NCI-H748 treated with DMSO at 0.1 percent for 48 hours (cell line): ENCODE measurements at places on chromosomes 5 and 9.

DNA sequence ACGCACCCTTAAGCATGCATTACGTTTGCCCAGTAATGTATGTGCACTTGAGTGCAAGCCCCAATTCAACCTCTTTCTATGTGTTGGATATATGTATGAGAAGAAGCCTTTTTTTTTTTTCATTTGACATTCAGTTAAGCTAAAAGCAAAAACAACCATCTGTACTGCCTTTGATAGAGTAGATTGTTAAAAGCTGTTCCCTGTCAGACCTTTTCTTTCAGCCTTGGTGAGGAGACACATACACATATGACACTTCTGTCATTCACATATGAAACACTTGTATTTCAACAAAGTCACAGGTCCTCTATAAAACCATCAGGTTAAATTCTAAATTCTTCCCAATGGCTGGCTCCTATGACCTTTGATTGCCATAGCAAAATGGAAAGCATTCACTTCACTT lies 40.2 kb upstream of the STARD4 start:
- no peak for DNase-seq

DNA sequence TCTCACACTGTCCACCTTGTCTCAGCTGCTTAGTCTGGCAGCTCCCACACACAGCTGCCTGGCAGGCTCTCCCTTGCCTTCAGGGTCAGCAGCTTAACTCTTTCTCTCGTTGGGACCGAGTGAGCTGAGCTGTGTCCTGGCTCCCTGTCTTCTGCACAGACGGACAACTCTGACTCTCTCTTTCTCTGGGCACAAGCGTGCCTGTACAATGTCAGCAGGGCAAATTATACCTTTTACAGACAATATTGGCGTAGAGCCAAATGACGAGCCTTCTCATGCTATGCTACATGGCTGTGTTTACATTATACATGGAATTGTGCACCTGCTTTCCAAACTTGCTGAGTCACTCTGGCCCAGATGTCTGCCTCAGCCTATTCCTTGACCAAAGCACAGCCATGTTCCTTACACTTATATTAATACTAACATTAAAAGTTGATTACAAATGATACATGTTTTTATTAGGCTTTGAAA lies 188.6 kb downstream of the CYLC2 start:
- peak; percentile 98 for DNase-seq

DNA sequence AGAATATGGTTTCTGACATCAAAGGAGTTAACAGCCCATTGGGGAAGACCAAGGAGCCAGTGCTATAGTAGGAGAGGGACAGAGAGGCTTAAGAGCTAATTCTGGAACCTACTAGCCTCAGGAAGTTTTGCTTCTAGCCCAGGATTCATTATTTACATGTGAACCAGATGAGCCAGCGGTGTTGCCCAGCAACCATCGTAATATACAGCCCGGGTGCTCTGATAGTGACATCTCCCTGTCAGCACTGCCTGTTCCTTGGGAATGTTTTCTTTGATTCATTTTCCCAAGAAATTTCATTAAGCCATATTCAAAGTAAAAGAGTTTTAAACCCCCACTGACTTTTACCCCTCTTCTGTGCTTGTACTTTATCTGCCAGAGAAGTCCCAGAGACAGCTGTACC lies 217.4 kb upstream of the ADAMTSL1 start:
- peak; percentile 73 for DNase-seq

DNA sequence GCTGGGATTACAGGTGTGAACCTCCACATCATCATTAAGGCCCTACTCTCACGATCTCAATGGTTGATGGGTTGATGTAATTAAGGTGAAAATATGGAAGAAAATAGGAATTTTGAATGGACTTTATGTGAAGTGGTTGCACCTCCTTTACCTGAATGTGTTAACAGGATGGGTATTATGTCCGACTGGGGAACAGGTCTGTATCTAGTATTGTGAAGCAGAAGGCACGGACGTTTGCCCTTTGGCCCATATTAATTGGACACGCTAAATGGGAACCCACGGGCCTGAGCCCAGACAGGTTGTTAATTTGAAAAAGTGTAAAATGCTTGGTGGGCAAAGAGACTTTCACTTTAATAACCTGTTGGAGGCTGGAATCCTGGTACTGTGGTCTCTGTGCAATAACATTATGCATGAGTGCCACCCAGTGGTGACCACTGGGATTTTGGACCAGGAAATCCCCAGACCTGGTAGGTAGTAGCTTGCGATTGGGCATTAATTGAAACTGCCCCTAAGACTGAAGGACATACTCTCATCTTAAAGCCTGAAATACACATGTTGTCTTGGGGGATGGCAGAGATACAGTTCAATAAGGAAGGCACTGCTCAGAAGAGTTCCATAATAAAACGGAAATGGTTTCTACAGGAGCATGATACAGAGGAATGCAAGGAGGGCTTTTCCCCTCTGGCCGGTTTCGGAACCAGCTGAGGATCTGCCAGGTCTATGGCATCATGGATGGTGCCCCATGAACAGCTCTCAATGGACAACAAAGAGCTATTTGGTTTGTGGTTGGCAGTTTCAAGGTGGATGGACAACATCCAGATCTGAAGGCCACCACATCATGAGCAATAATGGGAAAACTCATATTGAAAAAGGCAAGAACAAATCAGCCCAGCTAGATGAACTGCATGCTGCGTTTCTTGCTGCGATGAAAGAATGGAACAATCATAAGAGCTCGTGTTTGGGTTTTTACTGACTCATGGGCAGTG lies 26.2 kb upstream of the BICD2 start:
- DNase-seq: peak; percentile 44

GRCh38 chr5:145797336-145797735 lies 37.8 kb downstream of the PRELID2 start:
- DNase-seq: no peak

DNA sequence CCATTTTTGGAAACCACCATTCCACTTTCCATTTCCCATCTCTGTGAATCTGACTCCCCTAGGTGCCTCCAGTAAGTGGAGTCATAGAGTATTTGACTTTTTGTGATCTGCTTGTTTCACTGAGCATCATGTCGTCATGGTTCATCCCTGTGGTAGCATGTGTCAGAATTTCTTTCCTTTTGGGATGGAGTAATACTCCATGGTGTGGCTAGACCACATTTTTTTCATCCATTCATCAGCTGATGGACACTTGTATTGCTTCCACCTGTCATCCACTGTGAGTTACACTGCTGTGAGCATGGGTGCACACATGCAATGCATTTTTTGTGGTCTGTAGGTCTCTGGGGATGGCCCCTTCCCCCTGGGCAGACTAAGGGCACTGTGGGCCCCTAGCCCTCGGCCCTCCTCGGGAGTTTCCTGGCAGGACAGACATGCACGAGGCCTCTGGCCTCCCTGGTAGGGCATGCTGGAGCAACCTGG lies 115.9 kb downstream of the GADD45G start:
- DNase-seq: no peak

DNA sequence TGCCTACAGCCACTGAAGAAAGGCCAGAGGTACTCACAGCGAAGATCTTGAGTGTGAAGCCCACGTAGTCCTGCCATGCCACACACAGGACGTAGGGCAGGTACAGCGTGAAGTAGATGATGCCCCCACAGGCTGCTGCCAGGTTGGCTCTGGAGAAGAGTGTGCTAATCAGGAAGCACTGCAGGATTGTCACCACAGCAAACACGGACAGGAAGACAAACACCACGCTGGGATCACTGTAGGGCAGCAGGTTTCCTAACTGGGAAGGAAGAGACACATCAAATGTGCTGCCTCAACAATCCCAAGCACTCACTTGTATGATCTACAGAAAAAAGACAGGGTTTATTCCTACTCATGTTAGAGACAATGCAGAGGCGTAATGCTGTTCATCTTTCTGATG lies 63.0 kb downstream of the NIPSNAP3B start:
- no peak for DNase-seq
